ENCODE measurements at places on chromosomes 5 and 9. TPM values are rescaled to one million over a fixed set of nuclear protein-coding genes. Genes with fewer than 3 reads are reported as not detected.

GRCh38 chr5:42564689-42565356, 141.6 kb downstream of the GHR start:
- no peak for DNase-seq

DNA sequence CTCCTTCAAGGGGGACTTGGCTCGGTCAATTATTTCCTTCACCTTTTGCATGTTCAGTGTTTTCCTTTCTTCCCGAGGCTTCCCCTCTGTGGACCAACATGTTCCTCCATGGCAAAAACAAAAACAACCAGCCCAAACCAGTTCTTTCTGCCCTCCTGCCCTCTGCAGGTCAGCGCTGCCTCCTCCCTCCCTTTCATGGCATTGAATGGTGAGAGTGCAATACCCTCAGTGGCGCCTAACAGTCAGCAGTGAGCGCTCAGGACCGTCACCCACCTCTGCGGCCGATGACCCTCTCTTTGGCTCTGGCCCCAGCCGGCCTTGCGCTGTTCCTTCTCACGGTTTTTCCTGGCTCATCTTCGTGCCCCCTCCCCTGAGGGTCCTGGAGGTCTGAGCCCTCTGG, 34.4 kb upstream of the GNE start:
- no peak for DNase-seq

DNA sequence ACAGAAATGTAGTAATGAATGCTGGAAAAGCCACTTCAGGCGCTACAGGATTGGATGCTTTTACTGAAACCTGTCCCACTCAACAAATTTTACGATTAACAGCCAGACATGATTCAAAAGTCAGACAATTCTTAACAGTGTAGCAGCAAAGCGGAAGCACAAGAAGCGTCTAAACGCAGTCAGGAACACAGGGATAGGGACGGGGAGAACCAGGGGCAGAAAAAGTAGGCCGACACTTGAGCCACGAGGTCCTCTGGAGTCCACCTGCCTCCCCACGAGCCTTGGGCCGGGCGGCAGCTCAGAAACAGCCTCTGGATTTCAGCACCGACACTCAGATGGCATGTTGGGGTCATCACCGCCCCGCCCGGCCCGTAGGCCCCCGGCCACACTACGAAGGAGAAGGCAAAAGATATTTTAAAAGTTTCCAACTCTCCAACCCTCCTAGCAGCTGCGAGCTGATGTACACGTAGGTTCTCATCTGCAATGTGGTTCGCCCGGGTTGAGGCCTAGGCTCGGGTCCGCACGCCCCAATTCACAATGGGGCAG, 615 bp downstream of the RACK1 start:
- DNase-seq: no peak

DNA sequence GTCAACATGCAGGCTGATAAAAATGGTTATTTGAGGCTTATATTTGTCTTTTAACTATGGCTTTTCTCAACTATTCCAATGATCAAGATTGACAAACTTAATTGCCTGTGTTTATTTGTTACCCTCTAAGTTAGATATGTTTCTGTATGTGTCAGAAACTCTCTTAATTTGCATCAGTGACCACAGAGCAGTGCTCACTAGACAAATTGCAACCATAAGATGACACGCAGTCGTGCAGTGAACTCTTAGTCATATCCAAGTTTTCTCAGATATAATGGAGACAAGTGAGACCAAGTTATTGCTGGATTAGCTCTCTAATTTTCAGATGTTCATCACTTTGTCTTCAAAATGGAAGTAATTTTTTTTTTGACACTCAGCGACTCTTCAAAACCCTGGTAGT, 342.2 kb upstream of the RFX3 start:
- no peak for DNase-seq

DNA sequence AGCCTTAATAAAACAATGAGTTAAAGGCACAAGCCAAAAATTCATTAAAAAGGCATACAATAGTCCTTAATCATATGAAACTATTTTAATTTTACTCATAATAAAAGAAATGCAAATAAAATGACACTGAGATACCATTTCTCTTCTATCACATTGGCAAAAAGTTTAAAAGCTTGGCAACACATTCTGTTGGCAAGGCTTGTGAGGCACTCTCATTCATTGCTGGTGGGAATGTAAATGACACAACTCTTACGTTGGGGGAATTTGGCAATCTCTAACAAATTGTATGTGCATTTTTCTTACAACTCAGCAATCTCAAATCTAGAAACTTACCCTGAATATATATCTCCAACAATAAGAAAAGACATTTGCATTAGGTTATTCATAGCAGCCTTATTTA, 111.6 kb downstream of the PRELID2 start:
- no peak for DNase-seq

The FAM78A gene
- total RNA-seq: 0.81 TPM

The SLC2A8 gene
- total RNA-seq: 17.2 TPM
